Camera-type eye (tissue), 1 donor: ENCODE measurements at places on chromosomes 3 and 15. TPM values are rescaled to one million over a fixed set of nuclear protein-coding genes. Genes with fewer than 3 reads are reported as not detected.

NAA80 gene
- 5.5 TPM for total RNA-seq

IQCH gene
- 9.3 TPM for total RNA-seq

FYTTD1 gene
- total RNA-seq, result 69.6 TPM

SLC9A9 gene
- 23.5 TPM for total RNA-seq

IL17RB gene
- 8.7 TPM for total RNA-seq
